Right kidney (tissue), 9 donors: ENCODE measurements at places on chromosomes 4 and X.

GRCh38 chrX:149829751-149830191 lies 48.0 kb downstream of the MAGEA9 start:
- DNase-seq = no peak

GRCh38 chr4:66567551-66567950 lies 897.3 kb upstream of the EPHA5 start:
- DNase-seq = no peak

DNA sequence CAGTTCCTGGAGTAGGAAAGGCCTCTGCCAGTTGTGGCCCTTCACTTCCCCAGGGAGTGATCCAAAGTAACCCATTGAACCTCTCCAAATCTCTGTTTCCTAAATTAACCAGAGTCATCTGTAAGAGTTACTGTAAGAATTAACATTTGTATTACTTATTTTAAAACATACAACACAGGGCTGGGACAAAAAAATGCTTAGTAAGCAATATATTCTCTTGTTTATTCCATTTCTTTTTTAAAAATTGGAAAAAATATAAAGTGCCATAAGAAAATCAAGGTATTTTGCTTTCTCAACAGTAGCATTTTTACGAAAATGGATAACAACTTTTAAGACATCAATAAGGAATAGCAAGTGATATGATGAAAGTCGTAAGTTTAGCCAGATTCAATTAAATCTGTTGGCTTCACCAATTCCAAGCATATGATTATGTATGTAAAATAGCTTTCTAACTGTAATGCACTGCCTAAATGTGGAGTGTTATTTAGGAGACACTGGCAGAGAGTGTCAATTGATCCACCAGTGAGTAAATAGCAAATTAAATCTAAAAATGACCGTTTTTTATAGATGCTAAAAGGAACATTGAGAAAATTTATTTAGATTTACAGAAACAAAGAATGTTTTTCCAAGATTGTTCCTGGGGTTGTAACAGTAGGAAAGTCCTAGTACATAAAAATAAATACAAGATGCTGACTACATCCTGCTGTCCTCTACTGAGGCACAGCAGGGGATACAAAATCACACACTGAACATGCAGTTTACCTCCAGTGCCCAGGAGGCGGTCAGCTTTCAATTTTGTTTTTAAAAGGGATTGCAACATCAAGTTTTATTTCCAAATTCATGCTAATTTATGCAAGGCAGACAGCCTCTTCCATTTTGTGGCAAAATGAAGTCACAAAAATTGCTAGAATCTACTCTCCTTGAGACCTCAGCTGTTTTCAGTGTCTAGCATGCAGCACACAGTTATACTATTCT lies 53.7 kb downstream of the GPM6A start:
- no peak for DNase-seq

- no peak for DNase-seq
Measured at GRCh38 chr4:101911616-101912015, 121.1 kb downstream of the BANK1 start.

DNA sequence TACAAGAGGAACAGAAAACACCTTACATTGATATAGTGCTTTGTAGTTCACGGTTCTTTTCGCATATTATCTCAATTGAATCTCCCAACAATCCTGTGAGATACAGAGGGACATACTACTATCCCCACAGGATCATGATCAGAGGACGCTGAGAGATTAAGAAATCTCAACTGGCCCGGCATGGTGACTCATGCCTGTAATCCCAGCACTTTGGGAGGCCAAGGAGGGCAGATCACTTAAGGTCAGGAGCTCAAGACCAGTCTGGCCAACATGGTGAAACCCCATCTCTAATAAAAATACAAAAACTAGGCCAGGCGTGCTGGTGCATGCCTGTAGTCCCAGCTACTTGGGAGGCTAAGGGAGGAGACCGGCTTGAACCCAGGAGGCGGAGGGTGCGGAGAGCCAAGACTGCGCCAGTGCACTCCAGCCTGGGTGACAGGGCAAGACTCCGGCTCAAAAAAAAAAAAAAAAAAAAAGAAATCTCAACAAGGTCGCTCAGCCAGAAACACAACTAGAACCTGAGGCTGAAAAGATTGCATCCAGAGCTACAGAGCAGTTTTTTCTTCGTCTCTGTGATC lies 7.4 kb downstream of the APOO start:
- no peak for DNase-seq

DNA sequence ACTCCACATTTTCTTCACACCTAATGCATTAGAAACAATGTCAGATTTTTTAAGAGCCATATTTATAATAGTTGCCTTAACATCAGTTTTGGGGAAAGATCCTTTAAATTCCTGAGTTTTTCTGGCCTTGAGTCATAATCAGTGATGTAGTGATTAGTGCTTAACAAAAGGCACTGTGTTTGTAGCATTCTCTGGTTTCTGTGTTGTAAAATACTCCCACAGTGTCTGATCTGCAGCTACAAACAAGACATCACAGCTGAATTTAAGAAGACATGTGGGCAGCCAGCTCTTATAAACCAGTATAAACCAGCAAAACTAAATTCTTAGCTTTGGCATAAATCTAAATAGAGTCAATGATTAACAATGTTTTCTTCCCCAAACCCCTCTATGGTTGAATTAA lies 233.8 kb downstream of the FSTL5 start:
- no peak for DNase-seq

GRCh38 chr4:7512946-7513345 lies 78.2 kb upstream of the PSAPL1 start:
- no peak for DNase-seq

- no peak for DNase-seq
Measured at GRCh38 chr4:105240037-105240436, 93.4 kb downstream of the TET2 start.

DNA sequence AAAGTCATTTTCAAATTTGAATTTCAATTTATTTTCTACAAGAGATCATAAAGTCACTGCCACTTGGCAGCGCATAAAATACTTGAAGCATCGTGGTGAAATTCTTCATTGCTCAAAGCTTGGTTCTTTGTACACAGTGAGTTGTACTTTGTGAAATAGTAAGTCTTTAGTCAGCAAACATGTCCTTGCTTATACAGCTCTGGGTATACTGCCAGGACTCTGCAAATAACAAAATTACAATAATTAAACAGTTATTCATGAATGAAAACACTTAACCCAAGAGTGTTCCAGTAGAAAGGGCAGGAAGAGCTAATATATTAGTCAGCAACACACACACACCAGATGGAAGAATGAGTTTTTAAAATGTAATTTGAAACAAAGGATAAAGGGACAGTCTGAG lies 1300.9 kb upstream of the DIAPH2 start:
- no peak for DNase-seq

- peak; percentile 1 for DNase-seq
Measured at GRCh38 chrX:26851981-26852380, 611.2 kb downstream of the PPP4R3C start.

DNA sequence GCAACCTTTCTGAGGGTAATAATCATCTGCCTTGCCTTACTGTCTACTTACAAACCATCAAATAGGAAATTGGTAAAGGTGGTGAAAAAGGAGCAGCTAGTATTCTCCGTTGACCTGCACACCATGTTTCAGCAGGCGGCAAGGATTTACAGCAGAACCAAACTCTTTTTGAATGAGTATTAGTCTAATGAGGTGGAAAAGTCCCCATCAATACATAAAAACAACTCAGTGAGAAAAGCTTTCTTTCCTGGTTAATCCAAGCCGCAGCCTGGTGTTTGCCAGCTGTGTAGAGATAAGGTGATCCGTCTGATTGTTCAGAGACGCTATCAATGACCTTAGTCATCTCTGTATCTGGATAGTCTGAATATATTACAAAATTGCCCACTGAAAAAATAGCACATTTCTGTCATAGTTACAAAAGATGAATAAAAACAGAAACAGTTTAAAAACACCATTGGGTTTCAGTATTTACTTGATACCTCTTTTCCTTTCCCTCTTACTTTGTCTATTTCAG lies 110.4 kb upstream of the TBC1D9 start:
- no peak for DNase-seq

- DNase-seq = no peak
Measured at GRCh38 chr4:105296672-105297071, 150.0 kb downstream of the TET2 start.

DNA sequence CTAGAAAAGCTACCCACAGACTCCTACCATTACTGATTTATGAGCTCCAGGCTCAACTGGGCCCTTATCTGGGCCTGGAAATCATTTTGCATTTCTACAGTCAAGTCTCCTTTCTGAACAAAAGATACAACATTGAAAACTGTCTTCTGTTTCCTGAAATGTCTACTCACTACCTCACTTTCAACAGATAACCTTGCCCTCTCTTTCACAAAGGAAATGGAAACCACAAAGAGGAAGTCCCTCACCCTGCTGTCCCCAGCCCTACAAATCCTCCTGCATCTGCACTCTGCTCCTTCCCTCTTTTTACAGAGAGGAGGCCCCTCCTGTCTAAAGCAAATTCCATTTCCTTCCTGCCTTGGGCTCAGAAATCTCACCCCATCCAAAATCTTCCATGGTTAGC lies 24.8 kb upstream of the CYBB start:
- DNase-seq = no peak

DNA sequence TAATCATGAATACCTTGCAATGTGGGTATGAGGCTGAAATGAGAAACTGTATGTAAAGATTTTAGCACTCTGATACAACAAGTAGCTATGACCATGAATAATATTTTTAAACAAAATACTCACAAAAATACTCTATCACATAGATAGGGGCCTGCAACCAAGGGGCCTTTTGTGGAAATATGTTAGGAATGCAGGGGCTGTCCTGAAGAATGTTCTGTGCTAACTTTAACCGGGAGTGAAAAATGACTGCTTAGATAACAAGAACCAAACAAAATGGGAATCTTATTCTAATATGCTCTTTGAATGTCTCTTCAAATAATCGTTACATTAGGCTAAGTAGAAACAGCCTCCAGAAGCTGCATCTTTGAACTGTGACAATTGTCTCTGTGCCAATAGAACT lies 37.9 kb upstream of the GYPA start:
- no peak for DNase-seq

GRCh38 chr4:2809610-2810180 lies 16.8 kb downstream of the SH3BP2 start:
- DNase-seq = no peak

GRCh38 chr4:174324725-174325124 lies 41.0 kb downstream of the CEP44 start:
- DNase-seq = no peak

DNA sequence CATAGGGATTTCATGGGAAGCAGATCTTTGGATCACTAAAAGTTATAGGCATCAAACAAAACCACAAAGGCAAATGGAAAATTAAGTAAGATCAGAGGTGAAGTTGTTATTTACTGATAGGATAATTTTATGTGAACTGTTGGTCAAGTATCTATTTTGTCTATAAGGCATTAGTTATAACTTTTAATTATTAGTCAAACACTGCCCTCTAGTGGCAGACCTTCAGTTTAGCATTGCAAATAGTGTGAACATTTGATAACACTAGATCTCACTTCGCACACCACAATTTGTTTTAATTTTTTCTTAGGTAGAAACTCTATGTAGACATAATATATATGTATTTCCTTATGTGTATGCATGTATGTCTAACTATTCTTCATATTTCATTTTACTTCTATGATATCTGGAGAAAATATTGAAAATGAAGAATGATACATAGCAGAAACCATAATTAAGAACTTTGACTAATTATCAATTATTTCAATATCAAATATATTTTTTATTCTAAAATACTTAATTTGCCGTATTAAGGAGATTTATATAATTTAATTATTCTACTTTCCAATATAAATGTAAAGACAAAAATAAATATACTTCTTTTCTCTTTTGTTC lies 214.5 kb upstream of the TACR3 start:
- no peak for DNase-seq

- peak; percentile 58 for DNase-seq
Measured at GRCh38 chr4:165131247-165131832, 18.7 kb upstream of the TMEM192 start.

DNA sequence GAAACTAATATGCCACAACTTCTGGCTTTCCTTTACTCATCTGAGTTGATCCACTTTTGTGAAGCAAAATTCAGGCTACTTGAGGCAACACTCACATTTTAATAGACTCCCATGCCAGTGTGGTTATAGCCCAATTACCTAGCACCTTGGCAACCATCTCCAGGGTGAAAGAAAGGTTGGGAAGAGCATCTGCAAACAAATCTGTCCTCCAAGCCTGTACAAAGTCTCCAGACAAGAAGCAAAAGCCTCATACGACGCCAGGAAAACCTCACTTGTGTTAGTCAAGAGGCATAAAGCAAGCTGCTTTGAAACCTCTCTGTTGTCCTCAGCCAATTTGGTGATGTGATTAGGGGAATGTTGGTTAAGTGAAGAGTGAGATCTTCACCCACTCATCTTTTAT lies 246.6 kb downstream of the THOC2 start:
- no peak for DNase-seq

GRCh38 chr4:17546222-17546621 lies 30.8 kb upstream of the LAP3 start:
- DNase-seq = no peak

DNA sequence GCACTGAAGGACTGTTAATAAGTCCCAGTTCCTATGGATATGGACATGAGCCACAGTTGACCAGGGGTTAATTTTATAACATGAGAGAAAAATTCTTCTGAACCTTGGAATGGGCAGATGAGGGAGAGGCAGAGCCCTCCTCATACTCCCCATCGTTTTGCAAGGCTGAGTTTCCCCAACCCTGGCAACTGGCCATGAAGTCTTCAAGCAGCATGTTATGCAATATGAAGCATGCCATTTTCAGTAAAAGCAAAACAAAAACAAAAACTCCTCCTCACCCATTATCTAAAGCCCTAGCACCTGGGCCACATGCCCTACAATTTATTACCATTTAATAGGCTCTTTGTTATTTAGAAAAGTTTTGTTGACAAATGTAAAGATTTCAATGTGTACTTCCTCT lies 64.5 kb downstream of the GPC4 start:
- DNase-seq = no peak

- DNase-seq = no peak
Measured at GRCh38 chr4:179248821-179249220, 1806.6 kb upstream of the AGA start.
